ENCODE measurements at places on chromosomes 7 and 10.

DNA sequence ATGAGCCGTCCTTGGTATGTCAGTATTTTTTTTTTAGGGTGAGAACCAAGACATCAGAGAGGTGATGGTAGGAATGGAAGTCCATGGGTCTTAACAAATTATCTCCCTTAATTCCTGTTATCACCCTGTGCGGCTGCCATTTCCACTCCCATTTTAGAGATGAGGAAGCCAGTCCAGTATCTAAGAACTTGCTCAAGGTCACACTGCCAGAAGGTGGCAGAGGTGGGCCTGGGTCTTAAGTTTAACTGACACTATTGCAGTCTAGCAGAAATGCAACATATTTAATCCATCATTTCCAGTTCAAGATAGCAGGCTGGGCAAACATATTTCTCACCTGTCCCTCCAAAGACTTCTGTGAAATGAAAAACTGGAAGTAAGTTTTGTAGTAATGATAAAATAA lies 108.3 kb downstream of the GLI3 start:
- peak; percentile 1 for DNase-seq

GRCh38 chr10:123883673-123884320 lies 7.8 kb downstream of the CPXM2 start:
- no peak for DNase-seq

GRCh38 chr7:102472126-102473041 lies 6.3 kb downstream of the POLR2J start:
- no peak for DNase-seq

- DNase-seq = no peak
Observed at GRCh38 chr7:50185951-50186682, 93.1 kb upstream of the ZPBP start.

- DNase-seq = no peak
Observed at GRCh38 chr7:93148727-93149126, 542 bp upstream of the SAMD9L start.

DNA sequence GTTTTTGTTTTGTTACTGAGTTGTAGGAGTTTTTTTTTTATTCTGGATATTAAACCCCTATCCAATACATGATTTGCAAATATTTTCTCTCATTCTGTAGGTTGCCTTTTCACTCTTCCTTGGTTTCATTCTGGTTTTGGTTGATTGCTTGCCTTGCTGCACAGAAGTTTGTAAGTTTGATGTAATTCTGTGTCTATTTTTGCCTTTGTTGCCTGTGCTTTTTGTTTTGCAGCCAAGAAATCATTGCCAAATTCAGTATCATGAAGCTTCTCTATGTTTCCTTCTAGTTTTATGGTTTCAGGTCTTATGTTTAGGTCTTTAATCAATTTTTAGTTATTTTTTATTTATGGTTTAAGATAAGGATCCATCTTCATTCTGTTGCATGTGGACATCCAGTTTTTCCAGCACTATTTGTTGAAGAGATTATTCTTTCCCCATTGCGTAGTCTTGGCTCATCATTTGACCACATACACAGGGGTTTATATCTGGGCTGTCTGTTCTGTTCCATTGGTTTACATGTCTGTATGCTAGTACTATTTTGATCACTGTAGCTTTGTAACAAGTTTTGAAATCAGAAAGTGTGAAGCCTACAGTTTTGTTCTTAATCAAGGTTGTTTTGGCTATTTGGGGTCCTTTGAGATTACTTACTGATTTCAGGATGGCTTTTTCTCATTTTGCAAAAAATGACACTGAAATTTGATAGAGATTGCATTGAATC lies 26.4 kb downstream of the BMPR1A start:
- no peak for DNase-seq

DNA sequence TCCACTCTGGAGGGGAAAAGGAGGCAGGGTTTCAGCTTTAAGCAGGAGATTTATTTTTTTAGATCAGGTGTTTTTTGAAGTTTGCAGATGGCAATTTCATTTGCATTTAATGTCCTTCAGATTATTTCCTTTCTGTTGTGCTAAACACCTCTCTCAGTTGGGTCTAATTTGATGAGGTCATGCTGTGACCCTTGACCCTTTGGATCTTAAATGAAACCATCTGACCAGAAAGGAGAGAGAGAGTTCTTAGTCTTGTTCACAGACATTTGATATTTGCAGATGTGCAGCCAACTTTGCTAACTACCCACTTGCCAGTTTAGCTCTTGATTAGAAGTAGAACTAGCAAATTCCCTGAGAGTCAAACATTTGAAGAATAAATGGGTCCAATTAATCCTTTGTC lies 101.5 kb upstream of the RAB11FIP2 start:
- no peak for DNase-seq

DNA sequence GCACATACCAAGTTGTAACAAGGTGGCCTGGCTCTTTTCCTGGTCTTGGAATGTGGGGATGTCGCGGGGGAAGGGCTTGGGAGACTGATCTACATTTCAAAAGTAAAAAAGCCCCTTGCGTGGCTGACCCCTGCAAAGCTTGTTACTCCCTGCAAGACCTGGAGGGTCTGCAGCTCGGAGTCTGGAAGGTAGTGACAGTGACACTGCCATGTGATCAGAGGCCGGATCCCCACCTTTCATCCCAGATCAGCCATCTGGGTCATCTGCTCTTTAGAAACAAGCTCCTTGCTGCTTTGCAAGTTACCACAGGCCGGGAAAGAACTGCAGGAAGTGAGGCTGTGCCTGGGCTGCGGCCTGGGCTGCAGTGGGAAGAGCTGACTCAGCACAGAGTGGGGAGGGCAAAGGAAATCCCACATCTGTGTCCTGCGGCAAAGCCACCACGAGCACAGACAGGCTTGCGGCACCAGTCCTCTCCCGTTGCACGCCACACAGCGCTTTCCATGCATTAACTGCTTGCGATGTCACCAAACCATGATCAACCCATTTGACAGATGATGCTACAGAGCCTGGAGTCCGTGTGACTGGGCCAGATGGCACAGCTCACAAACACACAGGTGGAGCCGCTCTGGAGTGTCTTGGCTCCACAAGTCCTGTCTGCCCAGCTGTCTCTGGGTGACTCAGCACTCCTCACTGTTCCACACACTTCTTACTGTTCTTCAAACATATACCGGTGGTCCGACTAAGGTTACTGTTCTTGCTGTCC lies 97.7 kb downstream of the SH3PXD2A start:
- DNase-seq = peak; percentile 95

DNA sequence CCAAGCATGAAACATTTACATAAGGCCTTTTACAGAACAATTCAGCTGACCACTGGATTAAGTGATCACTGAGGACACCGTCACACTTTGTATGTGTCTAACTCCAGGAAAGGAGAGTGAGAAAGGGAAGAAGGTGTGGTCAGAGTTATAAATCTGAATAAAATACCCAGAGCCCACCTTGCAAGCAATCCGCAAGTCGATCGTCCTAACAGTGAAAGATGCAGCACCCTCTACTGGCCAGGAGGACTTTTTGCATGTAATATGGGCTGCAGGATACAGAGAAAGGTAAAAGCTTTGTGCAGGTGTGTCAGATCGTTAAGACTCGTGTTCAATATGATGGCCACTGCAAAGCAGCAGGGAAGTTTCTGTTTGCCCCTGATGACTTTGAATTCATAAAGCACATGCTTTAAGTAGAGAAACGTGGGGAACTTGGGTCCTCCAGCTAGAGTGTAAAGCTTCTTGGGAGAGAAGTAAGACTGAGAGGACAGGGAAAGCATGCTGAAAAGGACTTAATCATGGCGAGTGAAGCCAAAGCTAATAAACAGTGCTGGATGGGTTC lies 68.5 kb upstream of the BMPER start:
- DNase-seq = no peak

- DNase-seq = no peak
Observed at GRCh38 chr7:76394957-76395356, 14.5 kb downstream of the SSC4D start.

DNA sequence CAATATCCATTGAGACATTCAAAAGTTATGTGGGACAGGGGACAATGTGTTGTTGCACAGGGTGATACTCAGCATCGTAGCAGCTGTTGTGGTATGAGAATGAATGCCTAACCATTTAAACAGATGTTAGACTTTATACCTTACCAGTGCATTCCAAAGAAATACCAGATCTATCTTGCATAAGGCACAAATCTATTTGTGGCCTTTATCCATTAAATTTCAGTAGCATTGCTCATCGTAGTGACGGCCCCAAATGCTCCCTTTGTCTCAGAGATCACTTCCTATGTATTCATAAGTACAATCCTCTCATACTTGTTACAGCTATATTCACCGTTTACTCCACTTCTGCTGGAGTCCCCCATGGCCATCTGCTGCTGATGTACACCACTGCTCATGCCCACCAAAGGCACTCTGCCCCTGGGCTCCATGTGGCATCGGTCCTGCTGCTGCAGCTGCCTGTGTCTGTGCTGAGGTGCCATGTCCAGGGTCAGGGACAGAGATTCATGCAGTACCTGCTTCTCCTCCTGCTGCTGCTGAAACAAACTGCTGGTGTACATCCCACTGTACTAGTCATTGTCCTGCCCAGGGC lies 96.3 kb downstream of the CPED1 start:
- no peak for DNase-seq

DNA sequence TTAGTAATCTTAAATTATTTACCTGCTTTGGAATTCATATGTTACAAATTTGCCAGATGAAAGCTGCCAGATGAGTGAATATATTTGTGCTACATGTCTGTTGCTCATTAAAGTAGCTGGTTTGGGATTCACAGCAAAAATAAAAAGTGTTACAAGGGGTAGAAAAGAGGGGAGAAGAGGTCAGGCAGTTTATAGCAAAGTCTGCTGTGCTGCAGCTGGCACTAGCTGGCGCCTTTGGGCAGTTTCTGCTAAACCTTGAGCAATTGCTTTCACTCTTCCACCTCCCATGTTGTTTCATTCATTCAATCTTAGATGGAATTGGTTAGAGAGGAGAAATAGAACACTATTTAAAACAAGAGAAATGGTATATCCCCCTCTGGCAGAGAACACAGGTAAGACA lies 404.1 kb upstream of the LRGUK start:
- no peak for DNase-seq

DNA sequence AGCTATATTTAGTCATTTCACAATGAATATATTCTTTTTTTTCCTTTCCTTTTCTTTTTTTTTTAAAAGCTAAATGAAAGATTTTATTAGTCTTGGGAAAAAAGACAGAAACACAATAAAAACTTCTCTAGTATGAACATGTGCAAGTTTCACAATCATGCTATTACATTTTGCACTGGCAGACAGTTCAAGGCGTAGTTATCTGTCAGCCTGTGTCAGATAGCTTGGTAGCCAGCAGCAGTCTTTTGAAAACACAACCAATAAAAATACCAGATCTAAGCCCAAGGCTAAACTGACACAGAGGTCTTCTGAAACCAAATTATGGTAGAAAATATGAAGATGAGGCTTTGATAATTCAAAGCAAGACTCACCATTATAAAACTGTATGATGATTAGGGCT lies 205.8 kb upstream of the TEX47 start:
- no peak for DNase-seq

GRCh38 chr10:25786161-25786560 lies 147.9 kb upstream of the MYO3A start:
- no peak for DNase-seq

GRCh38 chr10:6136215-6137201 lies 47.7 kb downstream of the RBM17 start:
- DNase-seq = no peak

DNA sequence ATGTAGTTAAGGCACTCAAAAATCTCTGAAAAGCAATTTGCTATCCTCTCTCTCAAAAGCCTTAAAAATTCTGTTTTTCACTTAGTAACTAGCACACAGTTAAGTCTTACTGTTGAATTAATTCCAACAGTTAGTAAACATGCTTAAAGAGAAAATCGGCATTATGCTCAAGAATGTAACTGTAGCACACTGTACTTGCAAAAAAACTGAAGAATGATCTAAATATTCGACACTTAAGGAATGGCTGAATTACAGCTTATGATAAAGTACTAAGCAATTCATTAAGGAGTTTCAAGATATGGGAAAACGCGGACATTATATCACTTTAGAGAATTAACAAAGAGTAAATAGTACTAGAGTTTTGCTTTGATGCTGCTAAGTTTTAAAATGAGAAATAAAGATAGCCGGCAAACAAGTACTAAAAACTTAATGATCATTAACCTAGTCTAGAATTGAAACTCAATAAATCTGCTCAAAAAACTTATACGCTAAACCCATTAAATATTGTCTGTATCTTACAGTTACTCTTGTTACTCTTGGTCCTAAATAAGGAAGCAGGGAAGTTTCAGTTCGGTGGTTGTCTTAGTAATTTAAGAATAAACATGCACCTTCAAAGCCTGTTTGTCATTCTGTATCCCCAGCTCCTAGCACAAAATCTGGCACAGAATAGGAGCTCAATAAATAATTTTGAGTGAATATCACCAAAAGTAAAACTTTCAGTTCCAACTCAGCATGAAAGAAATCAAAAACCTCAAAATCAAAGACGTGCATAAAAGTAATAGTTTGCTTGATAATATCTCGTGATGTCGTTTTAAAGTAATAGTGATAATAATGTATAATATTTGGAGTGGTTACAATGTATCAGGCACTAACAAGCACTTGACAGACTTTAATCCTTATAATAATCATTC lies 1.2 kb downstream of the TRDMT1 start:
- peak; percentile 50 for DNase-seq

DNA sequence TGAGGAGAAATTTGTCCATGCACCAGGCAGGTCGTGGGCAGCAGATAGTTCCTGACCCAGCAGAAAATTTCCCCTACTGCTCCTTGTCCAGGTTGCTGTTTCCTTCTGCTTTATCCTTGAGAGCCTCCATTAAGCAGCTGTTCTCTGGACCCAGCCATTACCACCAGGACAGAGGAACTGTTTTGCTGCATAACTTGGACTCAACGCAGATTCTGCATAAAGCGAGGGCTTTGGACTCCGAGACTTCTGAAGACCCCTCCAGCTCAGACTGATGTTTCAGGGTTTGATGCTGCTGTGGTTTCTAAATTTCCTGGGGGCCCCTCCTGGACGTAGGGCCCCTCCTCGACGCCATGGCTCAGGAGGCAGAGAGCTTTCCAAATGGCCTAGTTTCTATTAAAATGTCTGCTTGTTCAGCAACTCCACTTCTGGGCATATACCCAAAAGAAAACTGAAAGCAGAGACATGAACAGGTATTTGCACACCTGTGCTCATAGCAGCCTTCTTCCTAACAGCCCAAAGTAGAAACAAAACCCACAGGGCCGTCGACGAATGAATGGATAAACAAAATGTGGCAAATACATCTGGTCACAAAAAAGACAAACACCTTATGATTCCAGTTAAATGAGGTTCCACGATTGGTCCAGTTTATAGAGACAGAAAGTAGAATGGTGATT lies 28.3 kb upstream of the LMTK2 start:
- DNase-seq = no peak

GRCh38 chr7:84110400-84110799 lies 84.2 kb downstream of the SEMA3A start:
- no peak for DNase-seq

GRCh38 chr7:159030490-159031134 lies 114.1 kb downstream of the VIPR2 start:
- DNase-seq = peak; percentile 67

- no peak for DNase-seq
Observed at GRCh38 chr7:79096361-79096805, 357.1 kb downstream of the MAGI2 start.

DNA sequence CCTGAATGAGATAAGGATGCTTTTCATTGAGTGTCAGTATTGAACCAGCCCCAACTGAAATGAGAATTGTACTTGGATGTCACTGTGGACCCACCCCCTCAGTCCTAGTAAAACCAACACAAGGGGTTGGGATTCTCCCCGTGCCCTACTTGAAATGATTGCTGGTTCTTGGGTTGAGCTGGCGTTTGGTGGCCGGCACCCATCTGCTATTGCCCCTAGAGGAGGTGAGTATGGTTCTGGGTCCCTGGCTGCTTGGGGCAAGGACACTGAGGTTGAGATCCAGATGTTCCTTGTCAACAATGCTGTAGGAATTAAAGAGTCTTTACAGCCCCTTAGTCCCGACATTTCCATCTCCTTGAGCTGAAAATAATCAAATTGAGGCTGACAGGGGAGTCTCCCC lies 170.0 kb upstream of the ZNF32 start:
- DNase-seq = no peak
